ENCODE measurements at places on chromosomes 1 and 21.

DNA sequence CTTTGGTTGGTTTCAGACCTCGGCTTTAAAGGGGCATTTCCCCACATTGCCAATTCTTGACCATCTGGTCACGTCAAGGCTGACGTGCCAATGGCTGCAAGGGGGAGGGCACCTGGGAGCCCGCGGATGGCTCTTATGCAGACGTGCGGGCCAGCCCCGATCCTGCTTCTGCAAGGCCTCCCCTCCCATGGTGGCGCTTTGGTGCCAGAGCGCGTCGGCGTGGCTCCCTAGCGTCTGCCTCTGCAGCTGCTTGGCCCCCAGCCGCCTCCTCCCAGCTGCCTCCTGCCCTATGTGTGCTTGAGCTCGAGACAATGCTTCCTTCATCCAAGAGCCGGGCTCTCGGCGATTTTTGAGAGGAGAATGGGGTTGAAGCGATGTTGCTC lies 29.1 kb downstream of the SKI start:
- DNase-seq, result no peak

GRCh38 chr1:78676347-78676982 lies 26.8 kb downstream of the IFI44 start:
- DNase-seq, result peak; percentile 86

GRCh38 chr1:93591676-93592550 lies 89.7 kb downstream of the BCAR3 start:
- no peak for DNase-seq

- DNase-seq, result no peak
Measured at GRCh38 chr1:244211559-244211944, 160.5 kb downstream of the ZBTB18 start.

GRCh38 chr21:39078322-39079065 lies 104.8 kb downstream of the PSMG1 start:
- no peak for DNase-seq

GRCh38 chr1:181133969-181134418 lies 45.5 kb downstream of the IER5 start:
- no peak for DNase-seq

DNA sequence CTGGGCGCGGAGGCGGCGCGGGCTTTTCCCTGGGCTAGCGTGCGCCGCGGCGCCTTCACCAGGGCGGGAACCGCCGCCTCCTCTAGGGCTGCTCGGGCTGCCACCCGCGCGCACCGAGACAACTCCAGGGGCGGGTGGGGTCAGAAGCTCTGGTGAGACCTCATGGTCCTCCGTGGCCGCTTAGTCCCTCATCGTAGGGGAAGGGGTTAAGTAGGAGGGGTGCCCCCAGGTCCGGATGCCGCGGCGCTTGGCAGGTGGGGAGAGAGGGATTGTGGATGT lies 559 bp downstream of the SERTAD4 start:
- no peak for DNase-seq

- no peak for DNase-seq
Measured at GRCh38 chr1:234083460-234083859, 179.0 kb downstream of the SLC35F3 start.

DNA sequence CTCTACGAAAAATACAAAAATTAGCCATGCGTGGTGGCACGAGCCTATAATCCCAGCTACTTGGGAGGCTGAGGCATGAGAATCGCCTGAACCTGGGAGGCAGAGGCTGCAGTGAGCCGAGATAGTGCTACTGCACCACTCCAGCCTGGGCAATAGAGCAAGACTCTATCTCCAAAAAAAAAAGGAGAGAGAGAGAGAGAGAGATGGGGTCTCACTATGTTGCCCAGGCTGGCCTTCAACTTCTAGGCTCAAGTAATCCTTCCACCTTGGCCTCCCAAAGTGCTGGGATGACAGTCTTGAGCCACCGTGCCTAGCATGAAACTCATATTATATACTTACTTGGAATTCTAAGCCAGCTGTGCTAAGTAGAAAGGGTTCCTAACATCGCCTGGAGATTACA lies 29.7 kb downstream of the PSMB2 start:
- no peak for DNase-seq

DNA sequence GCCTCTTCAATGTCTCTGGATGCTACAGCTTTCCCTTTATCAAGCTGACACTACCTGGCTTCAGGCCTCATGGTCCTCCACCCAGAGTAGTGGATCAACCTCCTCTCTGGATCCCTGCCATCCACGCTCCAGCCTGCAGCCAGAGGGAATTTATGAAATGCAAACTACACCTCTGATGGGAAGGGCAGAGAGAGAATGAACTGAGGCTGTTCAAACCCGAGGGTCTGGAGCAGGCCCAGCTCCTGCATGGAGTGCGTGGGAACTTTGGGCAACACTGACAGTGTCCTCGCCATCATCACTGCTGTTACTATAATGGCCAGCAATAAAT lies 157.8 kb downstream of the TRABD2B start:
- no peak for DNase-seq

GRCh38 chr1:5585256-5585655 lies 407.0 kb downstream of the NPHP4 start:
- DNase-seq, result no peak

GRCh38 chr1:179015396-179015795 lies 10.3 kb upstream of the FAM20B start:
- no peak for DNase-seq

DNA sequence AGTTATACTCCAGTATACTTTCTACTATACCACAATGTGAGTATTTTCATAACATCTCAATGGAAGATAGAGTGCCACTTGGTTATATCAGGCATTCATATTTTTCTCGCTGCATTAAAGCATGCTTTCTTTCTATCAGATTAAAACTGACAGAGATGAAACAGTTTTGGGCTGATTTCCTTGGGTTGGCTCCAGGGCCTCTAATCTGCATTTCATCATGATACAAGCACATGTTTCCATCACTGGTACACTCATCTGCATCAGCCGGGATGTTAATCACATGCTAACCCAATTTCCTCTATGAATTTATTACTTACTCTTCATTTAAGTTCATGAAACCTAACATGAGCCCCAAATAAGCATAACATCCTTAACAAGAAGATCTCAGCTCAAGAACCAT lies 289.0 kb upstream of the DAB1 start:
- no peak for DNase-seq

DNA sequence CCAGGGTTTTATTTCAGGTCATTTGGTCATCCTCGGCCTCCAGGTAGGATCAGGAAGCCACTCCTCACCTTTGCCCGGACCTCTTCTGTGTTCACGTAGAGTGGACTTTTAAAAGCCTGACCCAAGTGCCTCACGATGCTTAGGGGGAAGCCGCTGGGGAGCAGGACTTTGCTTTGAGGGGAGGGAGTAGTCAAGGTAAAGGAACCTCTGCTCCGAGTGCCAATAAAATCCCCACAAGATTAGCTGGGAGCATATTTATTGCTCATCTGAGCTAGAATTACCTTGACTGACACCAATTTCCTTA lies 603 bp upstream of the DHRS3 start:
- no peak for DNase-seq

- DNase-seq, result no peak
Measured at GRCh38 chr1:165068741-165069140, 287.8 kb downstream of the LMX1A start.

DNA sequence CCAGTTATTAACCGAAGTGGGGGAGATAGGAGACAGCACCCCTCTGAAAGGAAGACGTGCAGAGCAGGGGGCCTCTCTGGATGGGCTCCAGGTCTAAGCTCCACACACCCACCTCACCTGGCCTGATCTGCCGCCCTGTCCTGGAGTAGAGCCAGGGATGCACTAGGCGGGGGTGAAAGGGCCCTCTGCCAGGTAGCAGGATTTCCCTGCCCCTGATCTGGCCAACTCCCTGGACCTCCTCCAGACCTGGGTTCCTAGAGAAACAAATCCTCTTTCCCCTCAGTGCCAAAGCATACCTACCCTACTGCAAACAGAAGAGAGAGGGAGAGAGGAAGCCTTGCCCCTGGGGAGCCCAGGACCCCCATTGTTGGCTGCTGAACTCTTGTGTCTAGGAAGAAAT lies 2.0 kb downstream of the CRABP2 start:
- no peak for DNase-seq

GRCh38 chr1:221468546-221468945 lies 273.3 kb downstream of the DUSP10 start:
- DNase-seq, result no peak

DNA sequence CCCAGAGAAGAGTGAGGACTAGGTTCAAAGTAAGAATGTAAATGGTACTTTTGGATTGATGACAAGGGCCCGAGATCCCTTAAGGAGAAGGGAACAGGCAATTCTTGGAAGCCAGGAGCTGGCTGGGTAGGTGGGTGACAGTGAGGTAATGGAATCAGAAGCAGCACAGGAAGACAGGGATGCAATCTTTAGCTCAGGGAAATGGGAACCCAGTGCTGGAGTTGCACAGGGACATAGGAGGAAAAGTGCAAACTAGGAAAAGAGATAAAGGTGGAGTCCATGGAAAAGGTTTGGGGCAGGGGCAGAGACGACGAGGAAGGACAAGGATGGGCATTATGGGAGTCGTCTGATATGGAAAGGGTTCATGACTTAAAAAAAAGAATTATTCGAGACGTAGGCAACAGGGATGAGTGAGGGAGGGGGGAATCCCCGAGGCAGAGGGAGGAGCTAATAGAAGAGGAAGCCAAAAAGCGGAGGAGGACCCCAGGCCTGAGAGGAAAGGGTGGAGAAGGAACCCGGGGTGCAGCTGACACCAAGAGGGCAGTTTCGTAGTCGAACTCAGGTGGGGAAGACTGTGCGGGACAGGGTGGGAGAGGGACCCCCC lies 495 bp downstream of the PI4KB start:
- peak; percentile 61 for DNase-seq

GRCh38 chr21:41831866-41832595 lies 47.1 kb downstream of the PRDM15 start:
- no peak for DNase-seq

- DNase-seq, result no peak
Measured at GRCh38 chr1:119075614-119076013, 64.8 kb downstream of the WARS2 start.

DNA sequence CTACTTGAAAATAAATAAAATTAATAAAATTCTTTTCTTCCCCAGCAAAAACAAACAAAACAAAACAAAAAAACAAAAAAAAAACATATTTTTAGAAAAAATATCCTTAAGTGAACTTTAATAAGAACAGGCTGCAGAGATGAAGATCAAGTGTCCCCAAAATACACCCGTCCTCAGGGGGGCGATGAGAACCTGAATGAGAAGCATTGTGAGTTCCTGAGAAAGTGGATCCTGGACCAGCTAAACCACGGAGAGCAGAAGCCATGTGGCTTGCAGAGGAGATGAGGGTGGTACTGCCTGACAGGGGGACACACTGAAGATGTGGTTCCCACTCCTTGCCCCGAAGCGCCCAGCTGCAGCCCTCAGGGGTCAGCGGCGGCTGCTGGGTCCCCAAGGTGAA lies 89.3 kb downstream of the ITPKB start:
- DNase-seq, result no peak
